Upper lobe of right lung (tissue), 1 donor: ENCODE measurements at places on chromosomes 2 and 18.

- no peak for DNase-seq
Measured at GRCh38 chr18:48600456-48601090, 61.7 kb downstream of the CTIF start.

DNA sequence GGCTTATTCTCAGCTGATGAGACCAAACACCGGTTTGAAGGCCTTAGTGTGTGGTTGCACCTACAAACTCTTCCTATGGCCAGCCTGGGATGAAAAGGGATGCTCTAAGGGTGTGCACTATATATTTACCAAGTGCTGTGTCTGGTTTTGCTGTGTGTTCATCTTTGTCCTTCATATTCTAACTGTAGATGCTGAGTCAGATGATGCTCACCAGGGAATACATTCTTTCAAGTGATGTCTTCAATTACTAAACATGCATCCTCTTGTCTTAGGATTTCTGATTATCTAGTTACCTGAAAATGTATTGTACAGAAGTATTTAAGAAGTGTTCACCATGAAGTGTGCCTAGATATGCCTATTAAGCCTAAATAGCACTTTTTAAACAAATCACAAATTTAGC is 1111.6 kb upstream of the ZEB2 start:
- no peak for DNase-seq

DNA sequence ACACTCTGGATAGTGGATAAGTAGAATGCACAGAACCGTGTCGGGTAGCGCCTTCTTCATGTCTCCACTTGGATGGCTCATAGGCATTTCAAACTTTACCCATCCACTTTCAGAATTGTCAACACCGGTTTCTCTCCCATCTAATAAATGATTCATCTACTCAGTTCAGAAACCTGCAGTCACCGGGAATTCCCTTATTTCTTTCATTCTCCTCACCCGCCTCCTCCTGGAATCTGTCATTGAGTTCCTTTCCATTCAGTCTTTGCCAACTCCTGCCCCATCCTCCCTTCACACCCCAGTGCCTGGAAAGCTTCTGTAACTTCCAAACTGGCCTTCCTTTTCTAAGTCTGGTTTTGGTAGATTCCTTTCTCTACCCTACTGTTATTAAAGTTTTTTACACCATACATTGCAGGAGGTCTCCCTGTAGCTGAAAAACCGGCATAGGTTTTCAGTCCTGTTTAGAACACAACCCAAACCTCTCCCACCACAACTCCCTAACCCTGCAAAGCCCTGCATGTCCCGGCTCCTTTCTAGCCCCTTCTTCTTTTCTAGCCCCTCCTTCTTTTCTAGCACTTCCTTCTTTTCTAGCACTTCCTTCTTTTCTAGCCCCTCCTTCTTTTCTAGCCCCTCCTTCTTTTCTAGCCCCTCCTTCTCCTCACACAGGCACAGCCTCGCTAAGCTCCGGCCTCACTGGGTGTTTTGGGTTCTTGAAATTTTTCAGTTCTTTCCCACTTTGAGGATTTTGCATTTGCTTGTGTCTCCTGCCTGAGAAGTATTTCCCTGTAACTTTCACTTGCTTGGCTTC is 133.9 kb upstream of the KLHL14 start:
- no peak for DNase-seq

- no peak for DNase-seq
Measured at GRCh38 chr2:30195016-30195415, 36.3 kb upstream of the LBH start.

DNA sequence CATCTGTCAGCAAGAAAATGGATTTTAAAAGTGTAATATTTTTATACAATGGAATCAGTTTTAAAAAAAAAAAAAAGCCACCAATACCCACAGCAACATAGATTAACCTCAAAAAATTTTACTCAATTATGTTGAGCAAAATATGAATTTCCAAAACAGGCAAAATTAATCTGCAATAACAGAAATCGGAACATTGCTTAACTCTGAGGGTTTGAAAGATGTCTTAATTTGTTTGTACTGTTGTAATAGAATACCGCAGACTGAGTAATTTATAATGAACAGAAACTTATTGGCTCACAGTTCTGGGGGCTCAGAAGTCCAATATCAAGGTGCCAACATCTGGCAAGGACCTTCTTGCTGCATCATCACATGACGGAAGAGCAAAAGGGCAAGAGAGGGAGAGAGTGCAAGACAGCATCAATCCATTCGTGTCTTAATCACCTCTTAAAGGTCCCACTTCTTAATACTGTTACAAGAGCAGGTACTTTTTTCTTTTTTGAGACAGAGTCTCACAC is 31.8 kb upstream of the TNFAIP6 start:
- no peak for DNase-seq

DNA sequence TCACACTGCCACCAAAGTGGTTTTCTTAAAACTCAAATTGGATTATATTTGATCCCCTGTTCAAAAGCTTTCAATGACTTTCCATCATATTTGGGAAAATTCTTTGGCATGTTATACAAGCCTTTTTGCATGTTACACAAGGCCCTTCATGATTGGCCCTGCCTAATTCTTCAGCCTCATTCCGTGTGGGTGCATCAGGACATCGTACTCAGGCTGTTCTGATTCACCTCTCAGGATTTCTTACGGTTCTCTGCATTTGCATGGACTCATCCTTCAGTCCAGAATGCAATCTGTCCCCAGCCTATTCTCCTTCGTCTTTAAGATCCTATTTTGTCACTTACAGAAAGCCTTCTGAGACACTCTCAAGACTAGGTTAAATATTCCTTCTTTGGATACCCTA is 107.8 kb downstream of the LYPD1 start:
- DNase-seq = no peak

GRCh38 chr18:32553174-32553573 is 82.5 kb upstream of the GAREM1 start:
- no peak for DNase-seq

GRCh38 chr2:200795028-200795440 is 16.7 kb upstream of the BZW1 start:
- DNase-seq = no peak

DNA sequence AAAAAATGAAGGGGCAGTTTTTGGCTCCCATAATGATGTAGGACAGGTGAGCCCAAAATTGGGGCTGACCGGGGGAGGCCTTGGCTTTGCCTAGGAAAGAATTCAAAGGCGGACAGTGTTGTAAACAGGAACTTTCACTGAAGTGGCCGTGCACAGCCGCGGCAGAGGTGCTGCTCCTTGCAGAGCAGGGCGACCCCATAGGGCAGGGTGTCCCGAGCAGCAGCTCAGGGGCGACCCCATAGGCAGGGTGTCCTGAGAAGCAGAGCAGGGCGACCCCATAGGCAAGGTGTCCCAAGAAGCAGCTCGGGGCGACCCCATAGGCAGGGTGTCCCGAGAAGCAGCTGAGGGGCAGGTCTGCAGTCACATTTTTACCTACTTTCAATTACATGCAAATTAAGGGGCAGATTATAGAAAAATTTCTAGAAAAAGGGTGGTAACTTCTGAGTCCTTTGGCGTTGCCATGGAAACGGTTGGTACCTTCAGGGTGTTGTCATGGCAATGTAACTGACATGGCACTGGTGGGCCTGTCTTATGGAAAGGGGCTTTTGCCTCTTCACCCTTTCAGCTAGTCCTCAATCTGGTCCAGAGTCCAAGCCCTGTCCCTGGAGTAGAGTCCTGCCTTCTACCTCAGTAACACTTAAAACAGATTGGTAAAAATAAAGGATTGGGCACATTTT is 134.5 kb downstream of the FBXO15 start:
- DNase-seq = no peak

GRCh38 chr2:75199428-75200011 is at the start of gene TACR1:
Gene TACR1, minus strand, starts transcription at chr2:75199520. Its CDS starts 586 bp downstream, at chr2:75198934.
- peak; percentile 79 for DNase-seq

GRCh38 chr2:71608441-71608840 is 155.1 kb downstream of the DYSF start:
- DNase-seq = peak; percentile 25

DNA sequence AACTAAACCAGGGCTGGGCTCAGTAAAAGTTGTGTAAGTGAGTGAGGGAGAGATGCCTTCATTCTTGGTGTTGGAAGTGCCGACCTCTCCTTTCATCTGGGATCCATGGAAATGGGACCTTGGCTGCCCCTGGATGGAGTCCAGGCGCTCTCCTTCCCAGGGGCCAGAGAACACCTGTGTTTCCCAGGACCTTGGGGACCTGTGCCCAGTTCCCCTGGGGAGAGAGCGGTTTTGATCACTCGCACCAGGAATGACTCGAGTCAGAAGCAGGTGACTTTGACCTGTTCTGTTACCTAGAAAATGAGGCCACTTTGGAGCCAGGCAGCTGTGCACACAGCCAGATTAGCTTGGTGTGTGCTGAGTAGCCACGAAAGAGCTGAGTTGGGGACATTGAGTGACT is 97.3 kb downstream of the SH3BP4 start:
- no peak for DNase-seq
